ENCODE measurements at places on chromosomes 11 and 22.

DNA sequence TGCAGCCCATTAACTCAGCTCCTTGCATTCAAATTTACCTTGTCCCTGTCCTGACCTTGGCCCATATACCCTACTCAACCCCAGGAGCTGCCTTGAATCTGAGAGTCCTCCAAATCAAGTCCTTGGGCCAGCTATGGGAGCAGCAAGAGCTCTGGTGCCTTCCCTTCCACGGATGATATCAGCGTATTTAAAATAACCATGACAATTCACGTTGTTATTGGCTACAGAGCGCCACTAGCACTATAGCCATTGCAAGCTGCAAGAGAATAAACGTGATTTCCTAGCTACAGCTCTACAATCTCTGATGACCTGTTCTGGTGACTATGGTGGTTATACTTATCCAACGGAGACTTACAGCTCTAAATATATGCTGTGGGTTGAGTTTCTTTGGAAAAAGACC is 357.8 kb downstream of the LARGE1 start:
- no peak for DNase-seq

- DNase-seq, result no peak
Observed at GRCh38 chr11:75938543-75938942, 123.5 kb downstream of the UVRAG start.

GRCh38 chr11:66958956-66959274 is 732 bp upstream of the PC start:
- no peak for DNase-seq

DNA sequence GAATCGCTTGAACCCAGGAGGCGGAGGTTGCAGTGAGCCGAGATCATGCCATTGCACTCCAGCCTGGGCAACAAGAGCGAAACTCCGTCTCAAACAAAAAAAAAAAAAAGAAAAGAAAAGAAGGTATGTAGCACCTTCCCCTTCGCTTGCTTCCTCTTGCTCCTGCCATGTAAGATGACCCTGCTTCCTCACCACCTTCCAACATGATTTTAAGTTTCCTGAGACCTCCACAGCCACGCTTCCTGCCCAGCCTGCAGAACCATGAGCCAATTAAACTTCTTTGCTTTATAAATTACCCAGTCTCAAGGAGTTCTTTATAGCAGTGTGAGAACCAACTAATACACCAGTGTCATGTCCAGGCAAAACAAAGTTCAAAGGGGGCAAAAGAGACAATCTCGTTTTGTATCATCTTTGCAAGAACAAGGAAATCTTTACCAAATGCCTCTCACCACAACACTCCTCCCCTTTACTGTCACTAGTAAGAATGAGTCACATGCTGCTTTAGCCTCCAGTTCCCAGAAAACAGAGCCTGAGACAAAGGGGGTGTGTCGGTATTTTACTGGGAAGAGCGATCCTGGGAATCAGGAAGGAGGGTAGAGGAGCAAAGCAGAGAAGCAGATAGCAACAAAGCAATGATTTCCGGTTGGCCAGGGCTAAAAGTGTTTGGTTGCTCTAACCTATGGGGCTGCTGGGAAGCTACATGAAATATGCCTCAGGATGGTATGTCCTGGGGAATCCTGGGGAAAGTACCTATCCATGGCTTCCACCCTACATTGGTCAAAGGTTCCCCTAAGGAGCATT is 10.5 kb upstream of the MCHR1 start:
- no peak for DNase-seq

- DNase-seq, result no peak
Observed at GRCh38 chr22:20406686-20407408, 12.9 kb downstream of the ZNF74 start.

All from NCI-H1048 (cell line).